Sigmoid colon (tissue), 7 donors: ENCODE measurements at places on chromosomes 1 and 21. TPM values are rescaled to one million over a fixed set of nuclear protein-coding genes. Genes with fewer than 3 reads are reported as not detected.

GBP5 gene
- total RNA-seq, result 0.83 TPM

ALPL gene
- 4.7 TPM for total RNA-seq

GSTM5 gene
- 3.8 TPM for total RNA-seq

LRRC38 gene
- not detected for total RNA-seq

ACP6 gene
- total RNA-seq, result 27.8 TPM

OR2T35 gene
- not detected for total RNA-seq

CACNA1S gene
- total RNA-seq, result not detected

ESRRG gene
- 0.33 TPM for total RNA-seq

RIPPLY3 gene
- not detected for total RNA-seq

CHAF1B gene
- total RNA-seq, result 0.95 TPM

KRTAP22-2 gene
- total RNA-seq, result not detected

HEYL gene
- 3.8 TPM for total RNA-seq

NUCKS1 gene
- total RNA-seq, result 107 TPM

MMEL1 gene
- 0.66 TPM for total RNA-seq

IL22RA1 gene
- 0.16 TPM for total RNA-seq

MEX3A gene
- 0.27 TPM for total RNA-seq

NTRK1 gene
- total RNA-seq, result 1.5 TPM

TTC34 gene
- 0.83 TPM for total RNA-seq

SPRR4 gene
- not detected for total RNA-seq

ELAPOR1 gene
- total RNA-seq, result 0.41 TPM

OR2L5 gene
- total RNA-seq, result not detected

CFHR2 gene
- total RNA-seq, result not detected

SLC25A24 gene
- 31.4 TPM for total RNA-seq

OR6K6 gene
- total RNA-seq, result not detected

KCNA3 gene
- not detected for total RNA-seq

ATP6V1G3 gene
- total RNA-seq, result not detected

ZNF684 gene
- total RNA-seq, result 4.9 TPM

SLC37A1 gene
- 4.7 TPM for total RNA-seq

HES5 gene
- total RNA-seq, result not detected

E2F2 gene
- total RNA-seq, result not detected

KLHDC9 gene
- 5.8 TPM for total RNA-seq

CD247 gene
- total RNA-seq, result not detected

IFI44L gene
- 7.8 TPM for total RNA-seq

SLC9C2 gene
- total RNA-seq, result not detected

SPAG17 gene
- not detected for total RNA-seq

TIPRL gene
- 30.8 TPM for total RNA-seq

SPRR2E gene
- not detected for total RNA-seq

DLGAP3 gene
- total RNA-seq, result 0.49 TPM

KIAA0040 gene
- total RNA-seq, result 11.4 TPM

WDR47 gene
- 22.7 TPM for total RNA-seq

C1orf105 gene
- total RNA-seq, result not detected

ALG14 gene
- total RNA-seq, result 0.71 TPM

C2CD4D gene
- total RNA-seq, result not detected
